ENCODE measurements at places on chromosomes 12 and 14. TPM values are rescaled to one million over a fixed set of nuclear protein-coding genes. Genes with fewer than 3 reads are reported as not detected.

The SLC5A8 gene
- total RNA-seq: not detected

GRCh38 chr12:93451423-93452158 lies 9.8 kb upstream of the UBE2N start:
- DNase-seq: no peak

DNA sequence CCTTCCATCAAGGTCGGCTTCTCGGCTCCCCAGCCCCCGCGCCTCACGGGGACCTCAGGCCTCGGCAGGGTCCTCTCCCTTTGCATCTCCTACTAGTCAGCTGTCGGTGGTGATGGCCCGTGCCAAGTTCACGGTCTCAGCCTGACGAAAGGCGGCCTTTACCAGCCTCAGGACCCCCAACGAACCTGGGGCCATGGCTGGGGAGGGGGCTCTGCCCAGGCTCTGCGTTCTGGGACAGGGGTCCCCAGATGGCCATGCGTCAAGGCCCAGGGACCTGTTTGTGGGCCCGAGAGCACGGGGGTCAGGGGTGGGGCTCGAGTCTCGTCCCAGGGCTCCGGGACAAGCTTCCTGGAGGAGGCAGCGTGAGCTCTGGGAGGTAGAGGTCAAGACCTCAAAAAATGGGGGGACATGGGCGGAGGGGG lies 32.8 kb upstream of the DEGS2 start:
- peak; percentile 39 for DNase-seq

- no peak for DNase-seq
Observed at GRCh38 chr12:65668981-65669695, 155.1 kb upstream of the HMGA2 start.

DNA sequence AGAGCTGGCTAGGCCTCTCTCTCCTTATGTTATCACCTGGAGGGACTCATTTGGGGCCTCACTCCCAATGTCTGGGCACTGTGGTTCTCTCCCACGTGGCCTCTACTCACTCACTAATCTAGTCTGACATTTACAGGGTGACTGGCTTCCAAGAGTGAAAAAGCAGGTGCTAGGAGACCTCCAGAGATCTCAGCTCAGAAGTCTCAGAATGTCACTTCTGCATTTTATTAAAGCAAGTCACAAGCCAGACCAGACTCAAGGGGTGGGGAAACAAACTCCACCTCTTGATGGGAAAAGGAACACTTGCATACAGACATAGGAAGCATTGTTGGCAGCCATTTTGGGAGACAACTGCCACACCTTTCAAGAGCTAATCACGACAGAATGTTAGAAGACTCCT lies 175.9 kb downstream of the MON2 start:
- no peak for DNase-seq

GRCh38 chr12:56296295-56296694 lies 3.8 kb downstream of the CS start:
- no peak for DNase-seq

GRCh38 chr14:53979113-53979681 lies 22.6 kb upstream of the BMP4 start:
- DNase-seq: no peak

- DNase-seq: no peak
Observed at GRCh38 chr12:129614221-129614885, 289.5 kb downstream of the TMEM132D start.

DNA sequence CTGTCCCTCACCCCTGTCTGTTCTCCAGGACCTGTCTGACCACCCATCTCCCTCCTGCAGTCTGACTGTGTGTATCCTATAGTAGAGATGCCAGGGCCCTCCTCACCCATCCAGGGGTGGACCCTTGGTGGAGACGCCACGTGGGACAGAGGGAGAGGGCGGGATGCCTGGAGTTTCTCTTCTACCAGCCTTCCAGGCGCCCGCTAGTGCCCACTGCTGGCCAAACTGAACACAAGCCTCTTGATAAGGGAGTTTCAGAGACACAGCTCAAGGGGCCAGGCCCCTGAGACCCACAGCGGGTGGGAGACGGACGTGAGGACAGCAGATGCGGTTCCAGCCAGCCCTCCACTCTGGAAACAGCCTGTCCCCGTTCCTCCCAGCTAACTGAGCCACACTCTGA lies 147.3 kb downstream of the RBM19 start:
- no peak for DNase-seq

Data from psoas muscle (tissue), 8 donors.